ENCODE measurements at places on chromosomes 7 and 10.

DNA sequence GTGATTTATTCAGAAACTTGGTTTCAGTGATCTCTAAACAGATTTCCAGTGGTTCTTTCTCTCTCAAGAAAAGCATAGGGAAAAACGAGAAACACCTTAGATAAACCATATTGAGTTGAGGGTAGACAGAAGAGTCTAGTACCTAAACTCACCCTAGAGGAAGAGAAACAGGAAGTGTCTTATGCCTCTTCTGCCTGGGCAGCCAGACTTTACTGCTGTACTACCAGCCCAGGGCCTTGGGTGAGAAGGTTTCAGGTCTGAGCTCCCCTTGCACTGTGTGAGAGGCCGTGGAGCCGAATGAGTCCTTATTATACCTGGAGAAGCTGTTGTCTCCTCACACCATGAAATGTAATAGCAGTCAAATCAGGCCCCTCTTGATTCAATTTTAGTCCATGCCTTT lies 18.2 kb downstream of the HIF1AN start:
- DNase-seq = no peak

DNA sequence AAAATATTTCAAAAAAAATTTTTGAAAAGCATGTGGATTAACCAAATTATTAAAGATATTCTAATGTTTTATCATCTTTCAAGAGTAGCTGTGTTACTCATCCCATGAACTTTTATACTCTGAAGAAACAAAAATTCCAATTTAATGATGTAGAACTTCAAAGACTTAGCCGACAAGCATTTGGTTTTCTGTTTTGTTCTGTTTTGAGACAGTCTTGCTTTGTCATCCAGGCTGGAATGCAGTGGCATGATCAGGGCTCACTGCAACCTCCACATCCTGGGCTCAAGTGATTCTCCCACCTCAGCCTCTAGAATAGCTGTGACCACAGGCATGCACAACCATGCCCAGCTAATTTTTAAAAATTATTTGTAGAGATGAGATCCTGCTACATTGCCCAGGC lies 17.8 kb upstream of the LCOR start:
- no peak for DNase-seq

DNA sequence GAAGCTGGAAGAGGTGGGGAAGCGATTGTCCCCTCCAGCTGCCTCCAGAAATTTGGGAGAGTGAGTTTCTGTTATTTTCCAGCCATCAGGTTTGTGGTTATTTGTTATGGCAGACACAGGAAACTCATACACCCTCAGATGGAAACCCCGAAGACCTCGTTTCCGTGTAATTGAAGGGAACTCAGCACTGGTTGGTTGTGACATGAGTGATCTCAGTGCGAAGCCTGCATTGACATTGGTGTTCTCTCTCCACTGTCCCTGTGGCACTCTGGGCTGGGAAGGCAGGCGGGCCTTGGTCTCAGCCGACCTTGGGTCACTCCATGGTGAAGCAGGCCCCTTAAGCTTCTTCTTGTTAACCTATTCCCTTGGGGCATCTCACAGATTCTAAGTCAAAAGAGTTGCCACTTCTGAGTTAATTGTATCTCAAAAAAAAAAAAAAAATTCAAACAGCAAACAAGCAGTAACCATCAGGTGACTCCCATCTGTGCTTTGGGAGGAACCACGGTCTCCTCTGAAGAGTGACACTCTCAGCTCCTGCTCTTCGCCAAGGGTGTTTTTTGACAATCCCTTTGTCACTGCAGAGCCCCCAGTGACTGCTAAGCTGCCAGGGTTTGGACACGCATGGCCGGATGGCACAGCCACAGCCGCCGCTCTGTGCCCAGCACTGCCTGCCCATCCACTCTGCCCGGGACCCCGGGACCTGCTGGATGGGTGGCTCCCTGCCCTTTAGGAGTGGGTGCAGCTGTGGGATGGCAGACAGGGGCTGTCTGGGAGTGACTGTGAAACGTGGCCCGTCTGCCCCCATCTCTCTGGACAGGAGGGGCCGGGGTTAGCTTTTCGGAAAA lies 233.6 kb downstream of the PRPF18 start:
- DNase-seq = no peak

DNA sequence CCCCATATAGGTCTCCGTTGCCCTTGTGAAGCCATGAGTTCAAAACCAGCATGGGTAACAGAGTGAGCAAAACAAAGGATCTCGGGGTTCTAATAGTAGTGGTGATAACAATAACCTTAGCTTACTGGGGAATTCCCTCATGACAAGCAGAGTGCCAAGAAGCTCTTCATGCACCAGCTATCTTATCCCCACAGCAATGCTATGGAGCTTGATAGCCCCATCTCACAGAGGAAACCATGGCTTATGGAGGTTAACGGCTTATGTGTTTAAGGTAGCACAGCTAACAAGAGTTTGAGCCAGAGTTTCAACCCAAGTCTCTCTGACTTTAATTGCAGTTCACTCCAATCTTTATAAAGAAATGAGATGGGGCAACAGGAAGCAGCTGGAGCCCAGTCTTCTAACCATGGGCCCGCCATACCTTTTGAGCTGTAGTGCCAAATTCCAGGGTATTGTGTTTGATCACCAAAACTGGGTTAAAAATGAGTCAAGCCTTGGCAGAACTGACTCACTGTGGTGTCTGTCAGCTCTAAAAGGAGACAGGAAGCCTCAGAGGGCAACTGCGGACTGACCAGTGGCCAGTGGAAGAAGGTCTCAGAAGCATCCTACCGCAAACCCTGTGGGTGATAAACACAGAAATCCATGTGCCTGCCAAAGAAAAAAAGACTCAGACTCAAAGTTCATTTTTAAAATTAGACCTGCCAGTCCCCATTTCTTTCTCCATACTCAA lies 16.5 kb upstream of the PLAU start:
- DNase-seq = no peak

- DNase-seq = no peak
Observed at GRCh38 chr10:113179265-113179664, 229.2 kb downstream of the TCF7L2 start.

DNA sequence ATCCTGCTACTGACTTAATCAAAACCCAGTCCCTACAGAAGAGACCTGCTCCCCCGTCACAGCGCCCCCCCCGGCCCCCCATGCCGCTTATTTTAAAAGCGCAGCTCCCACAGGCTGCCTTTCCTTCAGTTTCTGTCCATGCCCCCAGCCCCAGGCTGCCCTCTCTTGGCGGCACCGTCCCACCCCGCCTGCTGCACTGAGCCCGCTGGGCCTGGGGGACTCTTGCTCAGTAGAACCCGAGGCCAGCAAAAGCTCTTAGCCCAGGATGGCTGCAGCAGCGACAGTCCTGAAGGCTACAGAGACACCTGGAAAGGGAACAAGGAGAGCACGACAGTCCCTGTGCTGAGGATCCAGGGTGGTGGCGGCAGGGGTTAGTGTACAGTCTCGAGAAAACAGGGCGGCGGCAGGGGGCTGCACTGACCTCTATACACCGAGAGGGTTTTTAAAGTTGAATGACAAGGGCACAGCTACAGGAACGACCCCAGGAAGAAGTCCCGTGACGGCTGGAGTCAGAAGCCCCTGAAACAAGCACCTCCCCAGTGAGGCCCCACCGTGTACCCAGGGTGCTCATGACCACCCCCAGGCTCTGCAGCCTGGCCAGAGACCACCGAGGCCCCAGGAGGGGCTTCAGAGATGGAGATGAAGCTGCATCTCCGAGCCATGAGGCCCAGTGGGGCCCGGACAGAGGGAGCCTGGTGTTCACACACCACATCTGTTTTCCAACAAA lies 54.4 kb downstream of the ZRANB1 start:
- peak; percentile 62 for DNase-seq

GRCh38 chr10:79244841-79245504 lies 102.3 kb upstream of the PPIF start:
- DNase-seq = no peak

- no peak for DNase-seq
Observed at GRCh38 chr10:70508912-70509756, 30.6 kb downstream of the PALD1 start.

All from posterior vena cava (tissue), 2 donors.